ENCODE measurements at places on chromosomes 3 and 15.

DNA sequence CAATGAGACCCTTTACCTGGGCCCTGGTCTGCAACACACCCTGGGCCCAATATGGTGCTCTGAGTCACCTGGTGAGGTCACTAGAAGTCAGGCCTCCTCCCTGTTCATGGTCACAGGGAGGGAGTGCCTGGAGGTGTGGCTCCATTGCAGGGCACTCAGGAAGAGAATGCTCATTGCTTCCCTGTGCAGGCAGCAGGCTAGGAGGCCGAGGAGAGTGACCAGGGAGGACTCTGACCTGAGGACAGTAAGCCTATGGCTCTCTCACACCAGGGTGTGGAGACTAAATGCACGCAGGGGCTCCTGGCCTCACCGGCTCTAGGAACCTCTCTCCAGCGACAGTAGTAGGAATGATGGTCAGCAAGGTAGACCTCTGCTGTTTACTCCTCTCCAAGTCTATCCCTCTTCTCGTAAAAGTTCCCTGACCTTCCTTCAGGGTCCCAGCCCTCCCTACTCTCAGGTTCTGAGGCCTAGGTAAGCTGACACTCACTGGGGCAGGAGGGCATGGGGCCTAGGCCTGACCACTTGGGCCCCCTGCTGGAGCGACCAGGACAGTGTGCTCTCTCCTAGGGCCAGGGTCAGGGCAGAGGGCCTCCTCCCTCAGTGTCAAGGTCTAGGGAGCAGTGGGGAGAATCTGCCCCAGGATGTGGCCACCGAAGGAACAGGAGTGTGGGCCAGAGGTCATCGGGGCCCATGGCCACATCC lies 9.6 kb upstream of the SLCO2A1 start:
- DNase-seq: no peak

DNA sequence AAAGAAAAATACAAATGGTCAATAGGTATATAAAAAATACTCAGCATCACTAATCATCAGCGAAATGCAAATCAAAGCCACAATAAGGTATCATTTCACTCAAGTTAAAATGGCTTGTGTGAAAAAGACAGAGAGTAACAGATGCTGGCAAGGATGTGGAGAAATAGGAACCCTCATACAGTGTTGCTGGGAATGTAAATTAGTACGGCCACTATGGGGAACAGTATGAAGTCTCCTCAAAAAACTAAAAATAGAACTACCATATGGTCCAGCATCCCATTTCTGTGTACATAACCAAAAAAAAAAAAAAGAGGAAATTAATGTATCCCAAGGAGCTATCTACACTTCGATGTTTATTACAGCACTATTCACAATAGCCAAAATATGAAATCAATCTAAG lies 98.1 kb upstream of the TGFBR2 start:
- DNase-seq: no peak

DNA sequence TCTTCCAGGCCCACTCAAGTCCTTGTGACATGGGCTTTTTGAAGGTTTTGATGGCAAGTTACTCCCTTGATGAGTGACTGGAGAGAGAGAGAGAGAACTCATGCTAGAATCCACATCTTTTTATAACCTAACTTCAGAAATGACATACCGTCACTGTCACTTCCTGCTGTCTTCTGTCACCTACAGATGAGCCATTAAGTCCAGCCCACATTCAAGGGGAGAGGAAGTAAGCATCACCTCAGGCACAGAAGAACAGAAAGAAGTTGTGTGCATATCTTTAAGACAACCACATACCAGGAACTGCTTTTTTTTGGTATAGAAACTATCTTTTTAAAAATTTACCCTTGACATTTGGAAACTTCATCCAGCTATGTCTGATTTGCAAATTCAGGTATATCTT lies 16.6 kb upstream of the TXNRD3 start:
- no peak for DNase-seq

- no peak for DNase-seq
Measured at GRCh38 chr15:31083370-31083780, 18.1 kb downstream of the TRPM1 start.

DNA sequence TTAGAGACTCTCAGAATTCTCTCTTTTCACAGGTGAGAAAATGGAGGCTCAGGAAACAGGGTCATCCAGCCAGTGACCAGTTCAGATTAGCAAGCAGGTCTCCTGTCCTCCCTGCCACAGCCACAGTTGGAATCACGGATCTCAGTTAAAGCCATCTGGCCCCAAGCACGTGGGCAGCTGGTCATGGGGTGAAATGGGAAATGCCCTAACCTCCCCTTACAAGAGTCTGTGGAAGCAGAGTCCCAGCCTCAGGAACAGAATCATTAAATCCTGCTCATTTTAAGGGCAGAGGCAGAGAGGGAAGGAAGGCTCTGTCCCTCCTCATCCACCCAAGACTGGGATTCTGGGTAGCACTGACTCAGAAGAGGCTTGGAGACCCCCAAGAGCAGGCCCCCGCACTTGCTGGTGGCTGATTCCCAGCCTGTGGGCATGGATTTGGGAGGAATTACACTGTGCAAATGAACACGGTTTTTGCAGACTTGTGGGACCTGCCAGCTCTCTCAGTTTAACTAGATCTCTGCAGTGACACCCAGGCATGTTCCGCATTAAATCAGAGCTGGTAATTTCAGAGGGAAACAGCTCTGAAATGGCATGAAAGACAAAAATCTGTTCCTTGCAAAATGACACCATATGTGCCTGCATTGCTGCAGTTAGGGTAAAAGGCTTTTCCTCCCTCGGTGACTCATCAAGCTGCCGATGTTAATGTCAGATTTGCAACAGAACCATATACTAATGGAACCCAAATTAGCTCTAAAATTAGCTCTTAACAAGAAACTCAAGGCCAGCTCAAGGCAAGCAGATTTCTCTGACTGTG lies 89.0 kb downstream of the BDH1 start:
- no peak for DNase-seq

DNA sequence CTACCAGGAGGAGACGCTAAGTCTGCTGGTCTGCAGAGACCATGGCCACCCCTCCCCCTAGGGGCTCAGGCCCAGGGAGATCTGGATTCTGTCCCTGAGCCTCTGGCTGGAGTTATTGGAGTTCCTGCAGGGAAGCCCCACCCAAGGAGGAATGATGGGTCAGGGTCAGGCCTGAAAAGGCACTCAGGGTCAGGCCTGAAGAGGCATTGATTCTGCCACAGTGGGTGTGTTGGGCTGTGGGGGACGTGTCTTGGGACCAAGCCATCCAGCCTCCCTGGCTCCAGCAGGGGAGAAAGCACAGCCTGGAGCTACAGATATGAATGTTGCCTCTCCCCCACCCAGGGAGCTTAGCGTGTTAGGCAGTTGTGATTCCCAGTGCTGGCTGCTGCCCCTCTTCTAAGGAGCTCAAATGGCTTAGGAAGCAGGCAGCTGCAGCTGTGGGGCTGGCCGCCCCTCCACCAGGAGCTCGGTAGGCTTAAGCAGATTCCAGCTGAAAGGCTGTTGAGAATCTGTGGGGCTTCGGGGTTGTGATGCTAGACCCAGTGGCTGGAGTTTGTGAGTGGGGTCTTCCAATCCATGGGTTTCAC lies 176.7 kb downstream of the CHL1 start:
- no peak for DNase-seq

- DNase-seq: no peak
Measured at GRCh38 chr3:142596726-142597088, 514 bp downstream of the PLS1 start.

- no peak for DNase-seq
Measured at GRCh38 chr3:123284399-123285010, 82.8 kb downstream of the SEC22A start.

DNA sequence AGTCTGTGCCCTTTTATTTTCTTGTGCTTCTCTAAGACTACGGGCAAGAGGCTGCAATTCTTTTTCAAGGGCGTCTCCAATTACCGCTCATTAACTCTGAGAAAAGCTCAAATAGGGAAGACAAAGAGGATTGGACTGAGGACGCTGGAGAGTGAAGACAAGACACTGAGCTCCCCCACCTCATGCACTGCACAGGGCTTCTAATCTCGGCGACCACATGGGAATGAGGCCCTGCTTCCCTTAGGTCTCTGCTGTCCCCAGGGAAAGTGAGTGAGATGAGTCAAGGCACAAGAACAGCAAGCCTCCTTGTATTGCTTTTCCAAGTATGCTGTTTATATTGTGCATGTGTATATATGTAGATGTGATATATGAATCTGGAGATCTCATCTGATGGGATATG lies 392.2 kb upstream of the CFAP20DC start:
- DNase-seq: no peak

GRCh38 chr3:82306189-82306588 lies 544.7 kb upstream of the GBE1 start:
- DNase-seq: no peak

DNA sequence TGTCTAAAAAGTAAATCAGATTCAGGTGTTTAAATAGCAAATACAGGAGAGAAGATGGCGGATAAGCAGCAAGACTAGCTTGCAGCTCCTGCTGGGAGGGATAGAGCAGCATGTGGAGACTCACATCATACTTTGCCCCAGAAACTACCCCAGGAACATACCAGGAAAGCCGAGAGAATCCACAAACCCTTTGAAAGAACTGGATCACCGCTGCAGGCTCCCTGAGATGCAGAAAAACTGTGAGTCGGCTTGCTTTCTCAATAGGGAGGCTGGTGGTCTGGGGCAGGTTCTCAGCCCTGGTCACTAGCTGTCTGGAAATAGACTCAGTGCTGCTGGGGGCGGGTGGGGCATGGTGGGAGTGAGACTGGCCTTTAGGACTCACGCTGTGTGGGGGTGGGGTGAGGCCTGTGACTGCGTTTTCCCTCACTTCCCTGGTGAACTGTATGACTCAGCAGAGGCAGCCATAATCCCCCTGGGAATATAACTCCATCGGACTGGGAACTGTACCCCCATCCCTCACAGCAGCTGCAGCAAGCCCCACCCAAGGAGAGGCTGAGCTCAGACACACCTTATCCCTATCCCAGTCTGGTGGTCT lies 142.8 kb downstream of the CNTN6 start:
- DNase-seq: no peak

DNA sequence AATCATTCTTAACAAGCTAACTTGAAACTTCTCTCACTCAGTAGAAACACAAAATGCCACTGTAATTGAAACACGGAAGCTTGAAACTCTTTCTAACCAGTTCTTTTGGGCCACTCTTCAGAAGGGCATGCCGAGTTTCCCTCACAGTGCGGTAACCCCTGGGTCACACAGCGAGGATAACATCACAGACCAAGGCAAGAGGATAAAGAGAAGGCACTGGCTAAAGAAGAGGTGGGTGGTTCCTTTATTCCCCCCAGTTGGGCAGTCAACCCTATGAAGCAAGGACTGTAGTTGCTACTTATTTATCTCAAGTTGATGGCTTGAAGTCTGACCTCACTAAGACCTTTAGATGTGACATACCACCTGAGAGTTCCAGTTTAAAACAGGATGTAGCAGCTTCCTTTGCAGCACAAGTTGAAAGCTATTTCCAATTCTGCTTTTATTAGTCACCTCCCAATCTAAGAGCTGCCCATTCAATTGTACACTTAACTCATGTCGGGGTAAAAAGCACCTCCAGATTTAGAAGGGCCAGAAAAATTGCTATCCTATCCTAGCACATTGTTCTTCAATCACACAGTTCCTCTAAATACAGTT lies 272.4 kb downstream of the TIGIT start:
- DNase-seq: no peak

- no peak for DNase-seq
Measured at GRCh38 chr3:132679911-132680310, 19.8 kb downstream of the UBA5 start.

DNA sequence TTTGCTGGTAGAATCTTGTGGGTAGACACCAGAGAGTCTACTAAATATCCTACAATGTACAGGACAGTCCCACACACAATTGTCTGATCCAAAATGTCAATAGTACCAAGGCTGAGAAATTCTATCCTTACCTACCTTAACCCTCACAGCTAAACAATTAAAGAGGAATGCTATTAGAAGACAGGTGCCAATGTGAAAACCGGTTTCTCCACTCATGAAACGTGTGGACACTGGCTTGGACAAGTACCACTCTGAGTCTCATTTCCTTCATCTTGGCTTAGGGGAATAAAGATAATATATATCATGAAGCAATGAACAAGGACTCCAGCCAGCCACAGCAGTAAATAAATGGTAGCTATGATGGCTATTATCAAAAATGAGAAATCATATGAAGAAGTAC lies 90.2 kb downstream of the RFTN1 start:
- DNase-seq: no peak

DNA sequence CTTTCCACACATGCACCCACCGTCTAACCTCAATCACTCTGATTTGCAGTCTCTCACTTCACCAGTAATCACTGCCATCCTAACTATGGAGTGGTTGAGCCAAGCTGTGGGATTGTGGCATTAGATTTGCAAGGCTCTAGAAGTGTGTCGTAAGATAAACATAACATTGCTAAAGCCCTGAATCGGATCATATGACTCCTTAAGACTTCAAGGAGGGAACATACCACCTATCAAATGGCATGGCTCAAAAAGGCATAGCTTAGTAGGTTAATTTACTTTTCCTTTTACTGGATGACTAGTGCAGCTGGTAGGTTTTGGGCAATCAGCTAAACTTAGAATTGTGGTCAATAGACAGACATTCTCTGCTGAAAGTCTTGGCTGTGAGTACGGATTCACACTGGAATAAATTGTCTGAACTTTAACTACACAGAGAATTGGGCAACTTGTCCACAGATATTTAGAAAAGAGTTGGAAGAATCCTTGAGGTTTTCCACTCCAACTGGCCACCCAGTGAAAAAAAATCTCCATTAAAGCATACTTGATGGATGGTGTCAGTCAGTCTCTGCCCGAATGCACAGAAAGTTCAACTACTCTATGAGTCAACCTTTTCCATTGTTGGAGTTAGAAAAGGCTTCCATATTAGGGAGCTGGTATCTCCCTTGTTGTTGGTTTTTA lies 476.7 kb upstream of the CBLB start:
- no peak for DNase-seq

GRCh38 chr3:160403028-160403545 lies 3.6 kb downstream of the SMC4 start:
- no peak for DNase-seq

GRCh38 chr3:41190509-41191284 lies 8.6 kb upstream of the CTNNB1 start:
- no peak for DNase-seq

DNA sequence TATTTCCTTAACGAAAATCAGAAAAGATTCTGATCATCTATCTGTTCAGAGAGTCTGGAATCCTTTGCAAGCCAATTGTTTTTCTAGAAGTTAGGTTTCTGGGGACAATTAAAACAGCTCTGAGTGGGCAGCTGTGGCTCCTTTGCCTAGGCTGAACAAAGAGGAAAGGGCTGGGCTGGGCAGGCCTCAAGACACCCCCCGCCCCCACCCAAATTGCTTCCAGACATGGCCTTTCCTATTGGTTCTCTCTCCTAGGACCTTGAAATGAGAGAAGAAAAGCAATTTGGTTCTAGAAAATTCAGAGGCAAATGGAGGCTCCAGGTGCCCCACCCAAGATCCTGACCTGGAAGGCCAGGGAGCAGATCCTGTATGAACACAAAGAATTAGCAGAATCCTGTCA lies 2.3 kb upstream of the ADPGK start:
- DNase-seq: no peak

- no peak for DNase-seq
Measured at GRCh38 chr15:33586786-33587697, 276.3 kb downstream of the RYR3 start.

GRCh38 chr15:22980189-22981050 lies at the start of gene CYFIP1:
Gene CYFIP1 (minus strand): TSS chr15:22980368. CDS start chr15:22947285, 33,083 bp downstream.
- no peak for DNase-seq

- DNase-seq: no peak
Measured at GRCh38 chr3:107438671-107439070, 61.4 kb downstream of the CCDC54 start.

GRCh38 chr15:99574048-99574447 lies 8.3 kb downstream of the MEF2A start:
- DNase-seq: no peak

- DNase-seq: no peak
Measured at GRCh38 chr3:133376810-133377209, 23.0 kb upstream of the BFSP2 start.

GRCh38 chr3:169662132-169662842 lies 1.2 kb downstream of the MECOM start:
- no peak for DNase-seq

All from effector CD8-positive, alpha-beta T cell (primary cell).